ENCODE measurements at places on chromosomes 2 and 18.

GRCh38 chr2:7032371-7032770 lies 115.2 kb downstream of the RNF144A start:
- no peak for DNase-seq

DNA sequence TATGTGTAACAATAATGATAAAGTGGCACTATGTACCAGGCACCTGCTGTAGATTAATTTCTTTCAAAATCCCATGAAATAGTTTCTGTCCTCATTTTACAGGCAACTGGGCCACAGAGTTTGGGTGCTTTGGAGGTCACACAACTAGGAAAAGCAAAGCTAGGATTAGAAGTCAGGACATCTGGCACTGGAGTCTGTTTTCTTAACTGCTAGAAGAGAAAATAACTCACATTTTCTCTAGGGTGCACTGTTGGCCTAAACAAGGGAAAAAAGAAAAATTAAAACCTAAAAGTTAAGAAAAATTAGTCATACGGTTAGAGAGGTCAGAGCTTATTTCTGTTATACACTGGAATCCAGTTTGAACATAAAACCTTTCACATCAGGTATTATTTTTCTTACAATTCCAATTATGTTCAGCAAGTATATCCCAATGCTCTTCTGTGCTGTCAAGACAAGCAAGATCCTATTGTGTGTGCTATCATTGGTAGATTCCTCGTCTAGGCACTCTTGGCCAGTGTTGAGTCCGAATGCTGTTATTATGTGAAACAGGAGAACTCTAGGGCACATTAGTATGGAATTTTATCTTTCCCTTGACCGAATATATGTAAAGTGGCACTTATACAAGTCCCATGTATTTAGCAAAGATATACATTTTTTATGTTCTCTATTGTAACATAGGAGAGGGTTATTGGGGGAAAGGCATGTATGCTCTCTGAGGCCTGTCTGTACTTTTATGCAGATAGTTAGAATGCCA lies 1.5 kb upstream of the OSGEPL1 start:
- DNase-seq: no peak

GRCh38 chr2:18792684-18793083 lies 203.3 kb upstream of the NT5C1B start:
- DNase-seq: no peak

DNA sequence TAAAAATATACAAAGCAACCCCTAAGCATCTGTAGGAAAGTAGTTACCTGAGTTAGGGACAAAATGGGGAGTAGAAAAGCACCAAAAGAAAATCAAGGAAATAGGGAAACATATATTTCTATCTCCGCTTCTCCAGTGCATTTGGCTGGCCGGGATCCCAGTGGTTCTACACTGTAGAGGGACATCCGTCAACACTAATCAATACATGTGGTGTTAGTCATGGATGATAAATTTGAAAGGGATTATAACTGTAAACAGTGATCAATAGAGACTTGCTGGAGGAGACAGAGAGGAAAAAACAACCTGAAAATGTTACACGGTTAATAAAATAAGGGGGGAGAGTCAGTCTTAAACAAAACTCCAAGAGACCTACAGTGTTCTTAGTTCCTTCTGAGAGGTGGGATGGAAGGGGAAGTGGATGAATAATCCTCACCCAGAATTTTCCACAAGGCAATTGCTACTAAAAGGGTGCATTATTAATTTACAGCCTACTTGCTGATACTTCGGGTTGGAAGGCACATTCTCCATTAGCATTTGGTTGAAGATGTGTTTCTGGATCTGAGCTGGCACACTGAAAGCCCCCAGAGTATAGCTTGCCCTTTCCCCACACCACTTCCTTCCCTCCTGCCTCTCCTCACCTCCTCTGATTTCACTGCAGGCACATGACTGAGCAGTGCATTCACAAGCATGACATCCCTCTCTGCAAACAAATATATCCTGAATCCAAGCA lies 530.0 kb downstream of the BCL11A start:
- no peak for DNase-seq

DNA sequence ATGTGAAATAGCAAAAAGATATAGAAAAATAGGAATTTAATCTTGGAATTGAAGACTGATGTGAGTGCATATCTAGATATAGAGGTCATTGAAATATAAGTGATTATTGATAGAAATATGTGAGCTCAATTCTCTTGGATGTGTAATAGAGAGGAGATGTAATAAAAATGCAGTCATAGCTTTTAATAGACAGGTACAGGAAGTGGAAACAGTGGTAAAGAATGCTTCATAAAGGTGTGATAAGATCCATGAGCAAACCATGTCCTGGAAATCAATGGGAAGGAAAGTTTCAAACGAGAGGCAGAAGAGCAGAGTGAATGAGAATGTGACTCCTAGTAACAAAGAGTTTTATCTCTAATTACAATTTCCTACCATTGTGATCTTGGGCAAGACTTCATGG lies 634.7 kb upstream of the ZNF804A start:
- no peak for DNase-seq

DNA sequence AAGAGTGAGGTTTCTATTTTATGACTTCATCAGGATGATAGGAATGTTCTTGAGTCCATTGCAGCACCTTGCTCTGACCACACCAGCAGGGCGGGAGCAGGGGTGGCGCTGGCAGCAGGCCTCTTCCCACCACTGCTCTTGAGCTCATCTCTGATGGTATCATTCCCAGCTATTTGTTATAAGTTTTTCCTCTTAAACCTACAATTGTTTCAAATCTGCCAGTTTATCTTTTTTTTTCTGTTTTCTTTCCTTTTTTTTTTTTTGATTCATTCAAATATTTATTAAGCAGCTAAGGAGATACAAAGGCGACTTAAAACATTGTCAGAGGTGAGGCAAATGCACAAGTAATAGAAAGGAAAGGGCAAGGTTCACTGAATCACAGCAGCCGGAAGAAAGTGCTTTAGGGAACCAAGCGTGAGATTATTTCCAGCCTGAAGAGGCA lies 28.7 kb downstream of the NIFK start:
- DNase-seq: no peak

- peak; percentile 56 for DNase-seq
Observed at GRCh38 chr2:218852911-218853667, 6.5 kb upstream of the WNT6 start.

DNA sequence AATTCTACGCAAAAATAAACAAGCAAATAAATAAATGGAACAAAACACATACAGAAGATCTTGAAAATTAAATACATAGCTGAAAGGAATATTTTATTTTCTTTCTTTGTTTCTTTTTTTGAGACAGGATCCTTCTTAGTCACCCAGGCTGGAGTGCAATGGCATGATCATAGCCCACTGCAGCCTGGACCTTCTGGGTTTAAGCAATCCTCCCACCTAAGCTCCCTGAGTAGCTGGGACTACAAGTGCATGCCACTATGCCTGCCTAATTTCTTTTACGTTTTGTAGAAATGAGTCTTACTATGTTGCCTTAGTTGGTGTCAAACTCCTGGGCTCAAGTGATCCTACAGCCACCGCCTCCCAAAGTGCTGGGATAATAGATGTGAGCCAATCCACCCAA lies 44.6 kb upstream of the ACTR3 start:
- DNase-seq: no peak

- DNase-seq: no peak
Observed at GRCh38 chr2:148493822-148494563, 150.6 kb upstream of the EPC2 start.

GRCh38 chr2:34306745-34307144 lies 707.6 kb upstream of the FAM98A start:
- no peak for DNase-seq

GRCh38 chr2:209463226-209463625 lies 39.4 kb downstream of the MAP2 start:
- DNase-seq: no peak

DNA sequence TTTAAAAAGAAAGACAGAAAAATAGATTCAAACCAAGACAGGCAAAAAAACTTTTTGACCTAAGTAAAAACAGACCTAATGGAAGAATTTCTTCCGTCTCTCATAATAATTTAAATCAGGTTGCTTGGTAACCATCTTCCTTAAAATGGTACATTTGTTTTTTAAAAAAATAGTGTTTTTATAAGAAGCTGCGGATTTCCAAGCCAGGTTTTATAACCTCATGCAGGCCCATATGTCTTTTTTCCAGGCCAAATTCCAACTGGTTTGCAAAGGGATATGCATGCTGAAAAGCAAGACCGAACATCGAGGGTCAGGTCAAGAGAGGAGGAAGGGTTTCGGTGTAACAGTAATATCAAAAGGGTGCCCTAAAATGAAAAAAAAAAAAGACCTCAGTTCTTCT lies 172.9 kb downstream of the MAIP1 start:
- no peak for DNase-seq

DNA sequence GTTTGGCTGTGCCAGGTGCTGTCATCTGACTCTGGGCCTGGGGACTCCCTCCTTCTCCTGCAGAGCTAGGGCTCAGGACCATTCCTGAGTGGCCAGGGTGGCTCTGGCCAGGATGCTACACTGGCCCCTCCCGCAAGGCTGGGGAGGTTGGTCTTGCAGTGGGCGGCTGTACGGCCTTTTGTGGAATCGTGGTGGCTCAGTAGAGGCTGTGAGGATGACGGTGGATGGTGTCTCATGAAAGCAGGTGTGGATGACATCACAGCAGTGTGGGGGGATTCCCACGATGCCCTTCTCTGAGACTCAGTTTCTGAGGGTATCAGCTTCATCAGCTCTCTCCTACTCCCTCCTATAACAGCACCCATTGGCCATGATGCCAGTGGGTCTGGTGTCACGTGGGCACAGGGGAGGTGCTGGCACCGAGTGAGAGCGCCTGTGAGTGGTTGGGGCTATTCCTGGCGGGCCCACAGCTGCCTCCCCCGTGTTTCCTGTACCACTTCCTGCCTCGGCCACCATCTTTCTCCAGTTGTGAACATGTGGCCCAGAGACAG lies 144.2 kb upstream of the HDAC4 start:
- DNase-seq: no peak

GRCh38 chr18:49725809-49726674 lies 87.3 kb downstream of the ACAA2 start:
- DNase-seq: no peak

- DNase-seq: peak; percentile 90
Observed at GRCh38 chr18:7021994-7022840, 95.4 kb downstream of the LAMA1 start.

- no peak for DNase-seq
Observed at GRCh38 chr2:30222031-30222430, 9.3 kb upstream of the LBH start.

GRCh38 chr2:201260302-201260800 lies at the start of gene CASP8:
Gene CASP8 (plus strand): TSS chr2:201260536. CDS start chr2:201266487, 5,951 bp downstream.
- DNase-seq: no peak

GRCh38 chr2:19710230-19710629 lies 191.6 kb downstream of the TTC32 start:
- no peak for DNase-seq

DNA sequence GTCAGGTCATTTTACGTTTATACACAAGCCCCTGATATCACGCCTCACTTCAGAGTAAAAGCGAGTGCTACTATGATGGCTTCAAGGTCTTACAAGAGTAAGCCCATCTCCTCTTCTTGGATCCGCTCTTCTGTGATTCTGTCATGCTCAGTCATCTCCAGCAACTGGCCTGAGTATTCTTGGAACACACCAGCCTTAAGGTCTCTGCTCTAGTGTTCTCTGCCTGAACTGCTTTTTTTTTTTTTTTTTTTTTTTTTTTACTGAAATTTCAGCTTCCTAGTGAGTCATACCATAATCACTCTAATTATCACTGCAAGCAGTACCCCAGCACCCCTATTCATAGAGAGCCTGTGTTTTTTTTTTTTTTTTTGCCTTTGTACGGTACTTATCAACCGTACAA lies 1228.9 kb downstream of the CNTNAP5 start:
- no peak for DNase-seq

DNA sequence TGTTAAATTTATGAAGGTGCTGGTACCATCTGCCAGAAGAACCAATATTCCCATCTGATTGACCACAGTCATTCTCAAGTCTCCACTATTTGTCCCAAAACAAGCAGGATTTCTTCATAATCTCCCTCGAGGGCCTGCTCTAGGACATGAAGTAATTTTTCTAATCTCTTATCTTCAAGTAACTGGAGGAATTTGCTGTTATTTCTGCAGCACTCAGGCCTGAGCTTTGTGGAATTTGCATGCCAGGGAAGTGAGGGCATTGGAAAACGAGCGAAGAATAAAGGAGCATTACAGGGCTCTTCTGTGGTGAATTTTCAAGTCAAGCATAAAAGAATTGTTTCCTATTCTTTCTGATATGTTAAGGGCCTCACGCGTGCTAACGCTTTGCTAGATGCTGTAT lies 161.2 kb upstream of the EPAS1 start:
- no peak for DNase-seq

- DNase-seq: no peak
Observed at GRCh38 chr2:149732001-149732685, 144.6 kb upstream of the MMADHC start.

DNA sequence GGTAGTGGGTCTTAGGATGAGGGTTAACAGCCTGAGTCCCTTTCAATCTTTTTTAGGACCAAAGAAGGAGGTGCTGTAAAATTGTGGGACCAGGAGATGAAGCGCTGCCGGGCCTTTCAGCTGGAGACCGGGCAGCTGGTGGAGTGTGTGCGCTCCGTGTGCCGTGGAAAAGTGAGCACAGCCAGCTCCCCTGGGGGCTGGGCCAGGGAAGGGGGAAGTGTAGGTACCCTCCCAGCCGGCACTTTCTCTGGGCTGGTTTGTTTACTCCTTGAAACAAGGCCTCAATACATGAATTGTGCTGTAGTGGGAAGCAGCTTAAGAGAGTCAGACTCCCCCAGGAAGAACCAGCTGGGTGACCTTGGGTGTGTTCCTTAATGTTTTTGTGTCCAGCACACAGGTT lies 90.1 kb downstream of the RTN4 start:
- no peak for DNase-seq

- no peak for DNase-seq
Observed at GRCh38 chr18:11866764-11867163, 15.6 kb downstream of the CHMP1B start.

DNA sequence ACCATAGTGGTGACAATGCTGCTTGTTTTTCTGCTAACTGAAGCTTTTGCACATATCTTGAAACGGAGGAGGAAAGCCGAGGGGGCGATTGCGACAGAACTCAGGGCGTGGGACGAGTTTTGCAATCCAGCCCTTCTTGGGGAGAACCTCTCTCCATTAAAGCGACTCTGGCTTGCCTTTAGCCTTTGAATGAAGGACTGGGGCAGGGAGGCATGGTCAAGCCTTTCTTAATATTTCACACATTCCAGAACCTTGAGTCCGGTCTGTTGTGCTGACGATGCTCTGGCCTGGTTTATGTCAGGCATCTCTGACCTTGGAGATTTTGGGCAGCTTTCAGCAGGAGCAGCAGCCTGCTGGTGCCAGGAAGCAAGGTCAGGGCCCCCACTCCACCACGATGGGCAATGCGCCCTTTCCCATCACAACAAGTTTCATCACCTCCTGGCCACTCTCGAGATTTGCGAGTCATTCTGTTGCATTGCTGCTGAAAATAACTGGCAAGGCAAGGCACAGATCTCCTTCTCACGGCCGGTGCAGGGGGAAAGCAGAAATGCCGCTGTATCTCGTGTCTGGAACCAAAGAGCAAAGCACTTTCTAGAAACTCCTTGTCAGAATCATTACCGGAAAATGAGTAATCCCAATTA lies 10.8 kb downstream of the EMILIN2 start:
- no peak for DNase-seq

Measured in NCI-H2081 (cell line).